NCI-H510A (cell line): ENCODE measurements at places on chromosomes 4 and X.

- no peak for DNase-seq
Observed at GRCh38 chr4:7593646-7594412, 159.1 kb upstream of the PSAPL1 start.

DNA sequence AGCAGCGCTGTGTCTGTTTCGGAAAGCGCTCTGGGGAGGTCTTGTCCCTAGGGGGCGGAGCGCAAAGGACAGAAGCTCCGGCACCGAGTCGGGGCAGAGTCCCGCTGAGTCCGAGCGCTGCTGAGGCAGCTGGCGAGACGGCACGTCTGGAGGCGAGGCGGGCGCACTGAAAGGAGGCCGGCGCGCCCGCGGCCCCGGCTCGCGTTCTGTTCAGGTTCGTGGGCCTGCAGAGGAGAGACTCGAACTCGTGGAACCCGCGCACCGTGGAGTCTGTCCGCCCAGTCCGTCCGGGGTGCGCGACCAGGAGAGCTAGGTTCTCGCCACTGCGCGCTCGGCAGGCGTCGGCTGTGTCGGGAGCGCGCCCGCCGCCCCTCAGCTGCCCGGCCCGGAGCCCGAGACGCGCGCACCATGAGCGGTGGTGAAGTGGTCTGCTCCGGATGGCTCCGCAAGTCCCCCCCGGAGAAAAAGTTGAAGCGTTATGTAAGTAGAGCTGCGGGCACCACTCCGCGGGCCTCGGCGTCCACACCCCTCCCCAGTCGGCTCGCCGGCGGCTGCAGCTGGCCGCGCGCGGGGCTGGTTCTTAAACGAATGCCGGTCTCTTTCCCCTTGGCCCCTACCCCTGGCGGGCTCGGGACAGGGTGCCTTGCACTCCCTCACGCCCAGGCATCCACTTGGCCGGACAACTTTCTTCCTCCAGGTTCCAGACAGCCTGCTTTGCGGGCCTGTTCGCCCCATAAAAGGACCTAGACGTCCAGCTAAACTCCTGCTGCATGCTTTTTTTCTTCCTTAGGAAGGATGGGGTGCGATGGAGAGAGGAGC lies at the start of gene GAB1:
GAB1 (plus strand) TSS at position 96 of the 819 bp plus-strand sequence; CDS start at position 409, 313 bp downstream.
- DNase-seq, result peak; percentile 59

GRCh38 chr4:12881945-12882584 lies 602.1 kb downstream of the RAB28 start:
- no peak for DNase-seq

GRCh38 chr4:157280673-157281072 lies 60.1 kb downstream of the GRIA2 start:
- no peak for DNase-seq

GRCh38 chrX:54494989-54495813 lies 833 bp downstream of the FGD1 start:
- DNase-seq, result peak; percentile 11

DNA sequence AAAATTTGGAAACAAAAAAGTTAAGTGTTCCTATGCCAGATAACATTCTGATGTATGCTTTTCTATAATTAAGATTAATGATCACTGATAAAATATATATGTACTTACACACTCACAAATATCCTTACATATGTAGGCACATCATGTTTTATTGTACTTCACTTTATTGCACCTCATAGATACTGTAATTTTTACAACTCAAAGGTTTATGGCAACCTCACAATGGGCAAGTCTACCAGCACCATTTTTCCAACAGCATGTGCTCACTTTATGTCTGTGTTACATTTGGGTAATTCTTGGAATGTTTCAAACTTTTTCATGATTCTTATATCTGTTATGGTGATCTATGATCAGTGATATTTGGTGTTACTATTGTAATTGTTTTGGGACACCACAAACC lies 57.8 kb upstream of the GPRIN3 start:
- no peak for DNase-seq

GRCh38 chrX:154409222-154409871 lies at the start of gene DNASE1L1:
TSS of gene DNASE1L1 (minus strand) at chrX:154409254. CDS start at chrX:154405568, 3,686 bp downstream.
- no peak for DNase-seq

GRCh38 chr4:174349156-174349555 lies 65.4 kb downstream of the CEP44 start:
- DNase-seq, result no peak

DNA sequence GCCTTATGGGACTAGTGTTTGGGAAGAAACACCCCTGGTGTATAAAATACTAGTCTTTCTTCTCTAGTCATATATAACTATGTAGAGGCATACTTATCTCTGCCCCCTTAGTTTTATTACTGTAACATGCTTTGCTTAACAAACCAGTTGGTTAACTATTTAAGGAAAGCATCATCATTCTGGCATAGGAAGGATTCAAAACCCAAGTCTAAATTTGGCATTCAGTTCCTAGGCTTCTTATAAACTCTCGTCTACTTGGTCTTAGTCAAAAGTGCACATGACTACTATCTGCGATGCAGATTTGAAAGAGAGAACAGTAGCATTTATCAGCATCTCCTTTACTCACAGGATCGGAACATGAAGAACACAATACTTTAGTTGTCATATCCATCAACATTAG lies 111.3 kb downstream of the MFAP3L start:
- no peak for DNase-seq

- DNase-seq, result no peak
Observed at GRCh38 chr4:24846716-24847115, 51.3 kb downstream of the SOD3 start.
